ENCODE measurements at places on chromosomes 16 and 17. TPM values are rescaled to one million over a fixed set of nuclear protein-coding genes. Genes with fewer than 3 reads are reported as not detected.

Gene CD300C
- 0.31 TPM for total RNA-seq

Gene MYH8
- not detected for total RNA-seq

Gene PRSS33
- not detected for total RNA-seq

Gene CRYBA1
- total RNA-seq, result not detected

Gene SOST
- not detected for total RNA-seq

Gene HS3ST6
- total RNA-seq, result 3.8 TPM

Gene KRT27
- total RNA-seq, result not detected

Gene OR1F1
- 0.76 TPM for total RNA-seq

Gene GAST
- total RNA-seq, result not detected

Gene ASB16
- total RNA-seq, result not detected

Gene JPH3
- 2.4 TPM for total RNA-seq

Gene RHBDF1
- total RNA-seq, result 30.9 TPM

Gene CAPNS2
- total RNA-seq, result not detected

Data from A549 treated with ZK216348 at 1 μM for 4 hours (cell line).